ENCODE measurements at places on chromosomes 3 and 15.
A peak's percentile ranks its signal among the peaks of the same experiment; 100 is the strongest.

GRCh38 chr3:126746395-126747177, 42.5 kb downstream of the CHCHD6 start:
- no peak for DNase-seq

DNA sequence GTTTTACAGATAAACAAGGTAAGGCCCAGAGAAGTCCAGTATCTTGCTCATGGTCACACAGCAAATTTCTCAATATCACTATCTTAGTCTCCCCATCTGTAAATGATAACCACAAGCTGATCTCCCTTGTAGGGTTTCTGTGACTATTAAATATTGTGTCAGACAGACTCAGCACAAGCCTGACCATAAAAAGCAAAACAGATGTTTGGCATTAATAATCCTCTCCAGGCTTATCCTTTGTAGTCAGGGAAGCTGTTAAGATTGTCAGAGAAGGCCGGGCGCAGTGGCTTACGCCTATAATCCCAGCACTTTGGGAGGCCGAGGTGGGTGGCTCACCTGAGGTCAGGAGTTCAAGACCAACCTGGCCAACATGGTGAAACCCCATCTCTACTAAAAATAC, 173.2 kb upstream of the PRICKLE2 start:
- no peak for DNase-seq

DNA sequence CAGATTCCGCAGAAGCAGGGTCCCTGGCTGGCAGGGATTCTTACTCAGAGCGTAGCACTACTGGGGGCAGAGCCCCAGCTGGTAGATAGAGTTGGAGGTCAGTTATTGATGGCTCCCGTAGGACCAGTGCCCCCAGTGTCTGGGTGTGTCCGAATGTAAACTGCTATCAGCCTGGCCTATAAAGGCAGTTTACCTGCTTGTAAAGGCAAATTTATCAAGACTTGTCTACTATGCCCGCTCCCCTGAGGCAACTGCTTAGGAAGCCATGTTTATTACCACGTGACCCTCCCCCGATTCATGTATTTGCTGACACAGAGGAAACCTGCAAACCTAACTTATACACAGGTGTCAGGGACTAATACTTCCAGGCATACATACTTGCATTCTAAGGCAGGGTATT, 607 bp upstream of the PPP1R14D start:
- no peak for DNase-seq

- DNase-seq, result no peak
Measured at GRCh38 chr3:141269961-141270360, 38.3 kb downstream of the PXYLP1 start.

GRCh38 chr3:192901435-192901834, 16.2 kb downstream of the MB21D2 start:
- no peak for DNase-seq

DNA sequence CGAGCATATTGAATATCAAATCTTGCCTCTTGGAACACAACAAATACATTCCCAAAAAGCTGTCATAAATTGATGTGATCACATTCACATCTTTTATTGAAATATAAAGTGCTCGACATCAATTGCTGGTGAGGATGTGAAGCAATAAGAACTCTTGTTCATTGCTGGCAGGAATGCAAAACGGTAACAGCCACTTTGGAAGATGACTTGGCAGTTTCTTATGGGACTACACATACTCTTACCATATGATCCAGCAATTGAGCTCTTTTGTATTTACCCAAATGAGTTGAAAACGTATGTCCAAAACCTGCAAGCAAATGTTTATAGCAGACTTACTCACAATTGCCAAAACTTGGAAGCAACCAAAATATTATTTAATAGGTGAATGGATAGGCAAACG, 234.9 kb downstream of the CACNA2D3 start:
- DNase-seq, result no peak

DNA sequence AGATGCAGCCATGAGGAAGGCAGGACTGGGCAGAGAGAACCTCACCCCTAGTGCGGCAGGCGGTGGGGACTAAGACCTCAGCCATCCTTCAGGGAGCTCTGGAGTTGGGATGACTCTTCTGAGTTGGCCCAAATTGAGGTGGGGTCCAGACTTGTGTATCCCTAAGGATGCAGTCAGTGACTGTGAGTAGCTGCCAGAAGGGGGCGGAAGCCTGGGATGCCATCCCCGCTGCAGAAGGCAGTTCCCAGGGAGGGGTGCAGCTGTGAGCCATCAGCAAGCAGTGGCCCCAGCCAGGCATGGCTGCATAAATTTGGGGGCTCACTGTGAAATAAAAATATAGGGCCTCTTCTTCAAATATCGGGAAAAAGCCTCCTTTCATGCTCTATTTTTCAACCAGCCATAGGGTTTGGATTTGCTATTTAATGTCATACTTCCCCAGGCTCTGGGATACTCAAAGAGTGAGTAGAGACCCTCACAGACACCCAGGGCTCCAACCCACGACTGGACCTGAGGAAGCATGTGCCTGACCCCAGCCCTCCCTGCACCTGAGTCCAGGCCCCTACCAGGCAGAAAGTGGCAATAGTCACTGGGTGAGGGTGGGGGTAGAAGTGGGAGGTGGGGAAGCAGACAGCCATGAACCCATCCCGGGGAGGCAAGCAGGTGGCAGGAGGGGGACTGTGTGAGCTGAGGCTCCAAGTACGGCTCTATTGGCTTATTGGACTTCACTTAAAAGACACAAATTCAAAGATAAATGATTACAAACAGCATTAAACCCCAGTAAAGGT, 30.5 kb downstream of the GRK7 start:
- DNase-seq, result no peak

DNA sequence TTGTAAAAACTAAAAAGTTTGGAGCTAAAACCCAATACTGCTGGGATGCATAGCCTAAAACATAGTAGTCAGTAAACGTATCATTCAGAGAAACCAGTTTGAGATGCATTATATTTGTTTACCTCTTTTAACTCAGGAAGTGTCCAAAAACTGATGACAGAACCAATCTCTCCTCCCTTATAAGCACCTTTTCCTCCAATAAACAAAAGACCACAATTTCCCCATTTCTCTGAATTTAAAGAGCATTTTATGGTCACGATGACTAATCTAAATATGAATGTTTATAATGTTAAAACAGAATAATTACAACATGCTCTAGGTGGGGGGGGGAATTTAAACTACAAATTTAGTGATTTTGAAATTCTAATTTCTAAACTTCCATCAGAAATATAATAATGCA, 58.5 kb downstream of the CEP63 start:
- DNase-seq, result no peak

- no peak for DNase-seq
Measured at GRCh38 chr15:99127773-99128172, 22.9 kb downstream of the SYNM start.

- DNase-seq, result no peak
Measured at GRCh38 chr3:38528457-38528856, 32.3 kb downstream of the EXOG start.

DNA sequence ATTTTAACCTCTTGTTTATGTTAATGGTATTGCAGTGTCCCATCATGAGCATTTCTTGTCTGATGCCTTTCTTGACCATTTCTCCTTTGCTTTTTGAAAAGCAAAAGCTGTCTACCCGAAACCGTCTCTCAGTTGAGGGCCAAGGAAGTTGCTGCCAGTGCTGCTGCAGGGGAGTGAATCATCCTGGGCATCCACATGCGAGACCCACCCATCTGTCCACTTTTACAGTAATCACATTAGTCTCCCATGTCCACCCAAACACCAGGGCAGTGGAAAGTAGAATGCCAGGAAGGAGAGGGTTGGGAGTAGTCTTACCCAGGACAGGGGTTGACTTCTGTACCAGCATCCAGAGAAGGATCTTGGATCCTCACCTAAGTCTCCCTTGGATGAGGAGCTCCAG, 48.6 kb upstream of the TEX264 start:
- no peak for DNase-seq

DNA sequence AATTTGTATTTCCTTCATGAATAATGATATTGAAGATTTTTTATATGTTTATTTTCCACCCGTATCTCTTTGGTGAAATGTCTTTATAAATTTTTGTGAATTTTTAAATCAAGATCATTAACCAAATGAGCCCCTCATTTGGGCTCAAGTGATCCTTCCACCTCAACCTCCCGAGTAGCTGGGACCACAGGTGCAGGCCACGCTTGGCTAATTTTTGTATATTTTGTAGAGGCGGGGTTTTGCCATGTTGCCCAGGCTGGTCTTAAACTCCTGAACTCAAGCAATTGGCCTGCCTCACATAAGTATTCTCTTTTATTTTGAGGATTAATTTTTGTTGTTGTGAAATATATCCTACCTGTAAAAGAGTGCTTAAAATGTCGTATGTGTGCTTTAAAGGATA, 4.9 kb downstream of the BBS4 start:
- no peak for DNase-seq

- no peak for DNase-seq
Measured at GRCh38 chr3:141851411-141851810, 25.0 kb upstream of the ATP1B3 start.

- DNase-seq, result no peak
Measured at GRCh38 chr3:54660714-54661132, 267.1 kb downstream of the LRTM1 start.

DNA sequence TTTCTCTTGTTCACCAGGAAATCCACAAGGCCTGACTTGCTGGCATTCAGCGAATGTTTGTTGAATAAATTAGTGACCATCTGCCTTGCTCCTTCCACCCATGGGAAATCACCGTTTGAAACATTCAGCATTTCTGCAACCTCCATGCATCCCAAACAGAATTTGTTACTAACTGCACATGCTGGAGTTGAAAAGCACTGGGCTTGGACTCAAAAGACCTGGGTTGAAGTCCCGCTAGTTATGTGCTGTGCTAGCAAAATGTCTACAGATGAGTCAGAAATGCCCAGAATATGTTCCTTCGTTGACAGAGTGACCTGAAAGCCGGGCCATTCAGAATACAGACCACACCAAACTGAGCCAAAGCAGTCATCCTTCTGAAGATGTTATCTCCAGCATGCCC, 144.6 kb downstream of the ALDH1A2 start:
- no peak for DNase-seq

- no peak for DNase-seq
Measured at GRCh38 chr3:13277860-13278531, 142.1 kb downstream of the NUP210 start.

DNA sequence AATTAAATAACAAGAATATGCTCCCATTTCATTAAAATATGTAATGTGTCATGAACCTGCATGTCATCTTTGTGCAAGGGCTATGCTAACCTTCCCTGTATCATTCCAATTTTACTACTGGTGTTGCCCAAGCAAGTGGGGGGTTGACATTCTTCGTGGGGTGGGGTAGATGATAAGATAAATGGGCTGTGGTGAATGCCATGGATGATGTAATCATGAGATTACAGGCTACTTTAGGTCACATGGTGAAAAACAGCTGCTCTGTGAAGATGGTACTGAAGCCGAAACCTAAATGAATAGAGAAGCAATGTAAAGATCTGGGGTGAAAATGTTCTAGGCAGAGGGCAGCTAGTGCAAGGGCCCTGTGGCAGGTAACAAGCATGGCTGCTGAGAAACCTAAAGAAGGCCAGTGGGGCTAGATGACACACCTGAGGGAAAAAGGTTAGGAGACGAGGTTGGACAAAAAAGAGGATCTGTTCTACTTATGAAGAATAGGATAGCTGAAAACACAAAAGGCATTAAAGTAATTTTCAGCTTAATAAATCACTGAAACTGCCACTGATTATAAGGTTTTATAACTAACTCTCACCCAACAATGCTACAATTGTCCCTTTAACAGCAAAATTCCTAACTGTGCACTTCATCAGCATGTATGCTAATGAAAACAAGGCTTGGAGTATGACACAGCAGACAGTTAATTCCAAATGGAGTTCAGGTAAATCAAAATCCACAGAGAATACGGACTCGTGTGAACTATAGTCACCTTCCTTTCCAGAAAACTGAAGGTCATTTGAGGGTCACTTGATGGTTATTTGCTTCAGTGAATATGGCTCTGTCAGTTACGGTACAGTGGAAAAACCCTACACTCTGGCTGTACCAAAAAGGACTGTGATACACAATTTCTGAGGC, 35.0 kb downstream of the MTMR10 start:
- DNase-seq, result no peak

GRCh38 chr15:43948691-43949325, 122.0 kb downstream of the WDR76 start:
- no peak for DNase-seq

DNA sequence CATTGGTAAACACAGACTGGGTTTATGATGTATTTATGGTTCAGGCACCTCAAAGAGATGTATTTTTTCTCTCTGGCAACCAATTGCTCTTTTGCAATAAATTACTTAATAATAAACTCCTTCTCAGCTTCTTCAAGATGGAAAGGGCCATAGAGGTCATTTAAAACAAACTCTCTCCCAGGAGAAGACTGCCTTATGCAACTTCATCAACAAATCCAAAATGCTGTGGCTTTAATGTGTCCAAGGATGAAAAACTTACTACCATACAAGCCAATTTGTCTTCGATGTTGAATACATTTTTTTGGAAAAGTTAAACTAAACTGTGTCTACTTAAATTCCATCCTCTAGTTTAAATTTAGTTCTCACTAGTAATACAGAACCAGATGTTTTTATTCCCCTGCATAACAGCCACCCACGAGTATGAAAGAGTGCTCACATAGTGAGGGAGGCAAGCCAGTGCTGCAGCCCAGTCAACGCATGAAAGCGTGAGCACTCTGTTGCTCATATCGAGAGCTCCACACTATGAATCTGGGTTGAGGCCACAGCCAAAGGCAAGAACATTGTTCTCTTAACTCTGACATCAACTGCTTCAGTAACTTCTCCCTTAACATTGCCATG, 761.3 kb upstream of the GRM7 start:
- DNase-seq, result no peak

- peak; percentile 18 for DNase-seq
Measured at GRCh38 chr3:194556086-194557056, 69.6 kb upstream of the ATP13A3 start.
